ENCODE measurements at places on chromosomes 6 and 20.

DNA sequence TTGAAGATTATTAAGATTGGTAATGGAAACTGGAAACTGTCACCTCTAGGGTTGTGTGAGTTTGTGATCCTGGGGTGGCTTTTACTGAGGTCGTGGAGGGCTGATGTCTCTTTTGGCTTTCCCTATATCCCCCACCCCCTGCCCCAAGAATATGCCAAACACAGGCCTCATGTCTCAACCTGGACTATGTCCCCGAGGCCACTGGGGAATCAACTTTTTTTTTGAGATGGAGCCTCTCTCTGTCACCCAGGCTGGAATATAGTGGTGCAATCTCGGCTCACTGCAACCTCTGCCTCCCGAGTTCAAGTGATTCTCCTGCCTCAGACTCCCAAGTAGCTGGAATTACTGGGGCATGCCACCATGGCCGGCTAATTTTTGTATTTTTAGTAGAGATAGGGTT, 83.3 kb upstream of the RALGAPA2 start:
- H3K4me3 ChIP-seq: no peak overlapping the region
- H3K4me1 ChIP-seq: no peaks in the 10 kb centered on the region
- no peaks in the 10 kb centered on the region for H3K27me3 ChIP-seq
- H3K36me3 ChIP-seq: no peaks in the 10 kb centered on the region
- H3K27ac ChIP-seq: no peak overlapping the region

DNA sequence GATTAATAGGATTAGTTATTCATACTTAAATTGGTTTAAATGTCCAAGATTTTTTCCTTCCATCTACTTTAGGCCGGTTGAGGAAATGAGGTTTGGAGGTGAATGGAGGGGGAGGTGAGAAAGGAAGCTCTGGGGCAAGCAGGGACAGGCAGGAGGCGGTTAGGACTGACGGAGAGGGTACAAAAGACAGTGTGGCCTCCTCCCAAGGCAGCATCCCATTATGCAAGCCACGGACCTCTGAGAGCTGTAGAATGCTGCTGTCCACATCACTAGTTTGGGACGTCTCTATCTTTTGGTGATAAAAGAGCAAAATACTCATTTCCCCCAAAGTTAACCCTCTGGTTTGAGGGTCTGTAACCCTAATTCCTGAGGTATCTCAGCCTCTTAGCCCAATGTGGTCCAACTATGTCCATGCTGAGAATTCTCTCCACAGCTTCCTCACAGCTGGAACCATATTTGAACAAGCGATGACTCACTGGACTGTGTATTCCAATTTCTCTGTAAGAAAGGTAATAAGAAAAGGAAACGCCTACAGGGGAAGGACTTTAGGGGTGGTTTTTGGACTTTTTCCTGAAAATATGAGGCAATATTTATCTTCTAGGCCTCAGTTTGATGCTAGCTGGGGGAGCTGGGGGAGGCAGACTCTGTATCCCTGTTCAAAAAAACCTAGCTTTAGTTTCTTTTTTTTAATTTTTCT, 172.2 kb downstream of the TFAP2B start:
- DNase-seq: no peak
- H3K36me3 ChIP-seq: no peaks in the 10 kb centered on the region
- no peaks in the 10 kb centered on the region for H3K4me1 ChIP-seq
- no peaks in the 10 kb centered on the region for H3K27me3 ChIP-seq
- no peak overlapping the region for H3K27ac ChIP-seq
- H3K4me3 ChIP-seq: no peak overlapping the region

DNA sequence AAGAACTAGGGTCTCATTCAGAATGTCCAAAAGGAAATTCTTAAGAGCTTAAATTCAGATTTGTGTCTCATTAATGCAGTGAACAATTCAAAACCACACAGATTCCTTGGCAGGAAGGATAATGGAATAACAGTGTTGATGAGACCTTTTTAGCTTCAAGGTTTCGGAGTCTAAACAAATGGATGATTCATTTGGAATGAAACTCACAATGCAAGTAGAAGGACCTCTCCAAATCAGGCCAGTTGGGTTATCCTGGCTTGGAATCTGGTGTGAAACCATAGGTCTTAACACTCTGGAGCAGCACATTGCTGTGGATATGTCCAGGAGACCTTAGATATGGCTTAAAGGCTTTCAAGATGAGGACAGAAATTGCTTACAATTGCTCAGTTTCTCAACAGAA, 44.9 kb downstream of the KCTD20 start:
- no peaks in the 10 kb centered on the region for H3K4me1 ChIP-seq
- no peaks in the 10 kb centered on the region for H3K27me3 ChIP-seq
- H3K36me3 ChIP-seq: no peaks in the 10 kb centered on the region
- no peak for DNase-seq

- H3K36me3 ChIP-seq: no peaks in the 10 kb centered on the region
- H3K27me3 ChIP-seq: no peaks in the 10 kb centered on the region
- DNase-seq: no peak
Observed at GRCh38 chr6:168118935-168119334, 39.9 kb upstream of the FRMD1 start.

- H3K36me3 ChIP-seq: no peaks in the 10 kb centered on the region
- peak; percentile 30 for DNase-seq
- H3K4me3 ChIP-seq: peak overlapping the region; percentile 88
- H3K27ac ChIP-seq: peak overlapping the region; percentile 99
Observed at GRCh38 chr20:35952480-35953386, 1.6 kb downstream of the SCAND1 start.

DNA sequence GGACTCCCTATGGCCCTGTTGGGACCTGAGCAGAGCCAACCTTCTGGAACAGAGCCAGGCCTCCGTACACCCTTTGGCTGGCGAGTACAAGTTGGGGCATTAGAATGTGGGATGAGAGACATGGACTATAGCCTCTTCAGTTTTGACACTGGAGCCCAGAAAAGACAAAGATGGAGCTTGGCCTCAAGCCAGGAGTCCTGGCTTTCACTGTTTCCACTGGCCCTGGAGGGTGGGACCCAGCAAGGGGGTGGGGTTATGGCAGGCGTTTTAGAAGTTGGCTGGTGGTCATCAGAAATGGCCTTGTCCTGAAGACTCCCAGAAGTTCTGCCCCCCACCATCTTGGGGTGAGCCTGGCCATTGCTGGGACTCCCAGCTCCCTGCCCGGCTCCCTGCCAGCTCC, 21.8 kb downstream of the ITPR3 start:
- peaks cover 20% of the 10 kb centered on the region for H3K4me1 ChIP-seq
- H3K27ac ChIP-seq: no peak overlapping the region
- no peak for DNase-seq

DNA sequence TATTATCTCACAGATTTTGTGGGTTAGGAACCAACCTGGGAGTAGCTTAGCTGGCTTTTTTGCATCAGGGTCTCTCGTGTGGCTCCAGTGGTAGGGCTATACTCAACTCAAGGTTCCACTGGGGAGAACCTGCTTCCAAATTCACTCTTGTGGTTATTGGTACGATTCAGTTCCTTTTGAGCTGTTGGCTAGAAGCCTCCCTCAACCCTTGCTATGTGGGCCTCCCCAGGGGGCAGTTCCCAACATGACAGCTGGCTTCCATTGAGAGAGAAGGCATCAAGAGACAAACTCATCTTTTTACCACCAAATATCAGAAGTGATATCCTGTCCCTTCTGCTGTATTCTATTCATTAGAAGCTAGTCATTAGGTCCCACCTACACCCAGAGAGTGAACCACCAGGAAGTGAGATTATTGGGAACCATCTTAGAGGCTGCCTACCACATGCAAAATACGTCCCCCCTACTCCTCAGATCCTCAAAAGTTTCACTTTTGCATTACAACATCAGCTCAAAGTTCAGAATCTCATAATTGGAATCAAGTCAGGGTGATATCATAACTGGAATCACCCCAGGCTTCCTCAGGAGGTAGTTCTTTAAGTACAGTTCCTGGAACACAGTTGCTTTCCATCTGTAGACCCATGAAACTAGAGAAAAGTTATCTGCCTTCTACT, 30.9 kb downstream of the MKKS start:
- H3K36me3 ChIP-seq: no peaks in the 10 kb centered on the region
- H3K4me1 ChIP-seq: no peaks in the 10 kb centered on the region
- no peaks in the 10 kb centered on the region for H3K27me3 ChIP-seq
- H3K4me3 ChIP-seq: no peak overlapping the region
- no peak overlapping the region for H3K27ac ChIP-seq
- no peak for DNase-seq

DNA sequence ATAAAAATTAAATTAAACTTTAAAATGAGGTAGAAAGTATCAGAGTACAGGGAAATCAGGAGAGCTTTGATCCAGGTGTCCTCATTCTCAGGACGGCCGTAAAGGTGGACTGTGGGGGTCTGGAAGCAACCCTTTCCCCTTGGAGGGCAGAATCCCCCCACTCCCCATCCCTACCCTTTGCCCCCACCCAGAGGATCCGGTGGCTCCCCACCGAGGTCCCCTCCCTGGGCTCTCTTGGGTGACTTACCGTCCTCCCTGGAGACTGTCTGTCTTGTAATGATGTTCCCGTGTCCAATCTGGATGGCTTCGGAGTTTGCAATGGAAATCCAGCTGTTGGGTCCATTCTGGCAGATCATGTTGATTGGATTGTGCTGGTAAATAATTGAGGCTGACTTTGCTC, 7.3 kb downstream of the ZBP1 start:
- H3K27ac ChIP-seq: no peak overlapping the region
- H3K36me3 ChIP-seq: peaks cover 24% of the 10 kb centered on the region
- H3K4me3 ChIP-seq: no peak overlapping the region

DNA sequence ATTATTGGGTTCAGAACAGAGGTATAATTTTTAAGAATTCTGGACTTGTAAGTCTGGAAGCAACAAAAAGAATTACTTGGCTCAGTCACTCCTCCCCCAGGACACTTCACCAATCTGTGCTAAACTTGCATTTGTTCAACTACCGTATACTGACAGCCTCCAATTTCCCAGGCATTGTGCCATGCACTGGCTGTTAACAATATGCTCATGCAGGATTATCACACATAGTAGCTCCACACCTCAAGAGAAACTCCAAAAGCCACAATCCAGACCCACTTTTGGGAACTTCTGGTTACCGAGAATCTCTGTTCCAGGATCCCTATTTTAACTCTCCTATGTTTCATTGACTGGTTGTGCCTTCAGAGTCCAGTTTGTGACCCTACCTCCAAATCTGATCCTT, 7.7 kb downstream of the ADGRF1 start:
- no peaks in the 10 kb centered on the region for H3K4me1 ChIP-seq
- no peaks in the 10 kb centered on the region for H3K36me3 ChIP-seq
- H3K4me3 ChIP-seq: no peak overlapping the region
- no peaks in the 10 kb centered on the region for H3K27me3 ChIP-seq
- DNase-seq: no peak

- no peaks in the 10 kb centered on the region for H3K27me3 ChIP-seq
- no peak overlapping the region for H3K4me3 ChIP-seq
- no peaks in the 10 kb centered on the region for H3K4me1 ChIP-seq
- no peaks in the 10 kb centered on the region for H3K36me3 ChIP-seq
- H3K27ac ChIP-seq: no peak overlapping the region
Observed at GRCh38 chr6:35392773-35393672, 50.7 kb downstream of the PPARD start.

DNA sequence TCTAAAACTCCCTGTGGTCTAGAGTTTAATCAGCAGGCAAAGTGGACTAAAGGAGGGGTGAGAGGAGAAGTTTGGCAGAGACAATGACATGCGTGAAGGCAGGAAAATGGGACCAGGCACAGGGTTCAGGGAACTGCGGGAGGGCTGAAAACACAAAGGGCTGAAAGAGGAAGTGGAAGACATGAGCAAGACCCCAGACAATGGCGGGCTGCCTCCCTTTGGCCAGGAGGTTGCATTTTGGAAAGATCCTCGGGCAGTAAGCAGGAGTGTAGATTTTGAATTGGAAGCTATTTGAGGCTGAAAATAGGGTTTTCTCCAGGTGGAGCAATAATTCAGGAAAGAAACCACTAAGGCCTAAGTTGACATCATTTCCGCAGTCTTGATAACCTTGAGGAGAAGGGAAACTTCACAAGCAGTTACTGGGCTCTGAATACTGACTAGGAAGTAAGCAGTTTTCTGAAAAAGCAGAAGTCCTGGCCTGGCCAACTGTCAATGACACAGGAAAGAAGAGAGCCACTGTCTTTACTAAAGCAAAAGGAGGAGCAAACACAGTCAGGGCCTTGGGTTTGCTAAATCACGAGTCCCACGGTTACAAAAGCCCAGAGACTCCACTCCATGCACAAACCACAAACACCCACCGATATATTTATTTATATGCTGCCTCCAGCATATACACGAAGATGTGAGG, 3.4 kb downstream of the LY86 start:
- H3K27ac ChIP-seq: peak overlapping the region; percentile 67
- no peak for DNase-seq

- no peaks in the 10 kb centered on the region for H3K36me3 ChIP-seq
- H3K4me3 ChIP-seq: peak overlapping the region; percentile 66
- no peak overlapping the region for H3K27ac ChIP-seq
- peaks cover 16% of the 10 kb centered on the region for H3K27me3 ChIP-seq
- H3K4me1 ChIP-seq: no peaks in the 10 kb centered on the region
Observed at GRCh38 chr6:43454290-43454695, 1.1 kb downstream of the DLK2 start.

- H3K36me3 ChIP-seq: no peaks in the 10 kb centered on the region
- H3K27ac ChIP-seq: no peak overlapping the region
- no peak for DNase-seq
- peaks cover 34% of the 10 kb centered on the region for H3K27me3 ChIP-seq
Observed at GRCh38 chr20:58229198-58229798, 845 bp upstream of the ANKRD60 start.

GRCh38 chr20:49074521-49074920, 28.4 kb downstream of the CSE1L start:
- H3K27ac ChIP-seq: no peak overlapping the region
- peaks cover 24% of the 10 kb centered on the region for H3K36me3 ChIP-seq
- H3K4me1 ChIP-seq: no peaks in the 10 kb centered on the region
- H3K27me3 ChIP-seq: no peaks in the 10 kb centered on the region

- H3K4me3 ChIP-seq: no peak overlapping the region
- H3K36me3 ChIP-seq: no peaks in the 10 kb centered on the region
- H3K4me1 ChIP-seq: no peaks in the 10 kb centered on the region
- H3K27me3 ChIP-seq: no peaks in the 10 kb centered on the region
Observed at GRCh38 chr6:104286641-104287040, 573.1 kb downstream of the HACE1 start.

DNA sequence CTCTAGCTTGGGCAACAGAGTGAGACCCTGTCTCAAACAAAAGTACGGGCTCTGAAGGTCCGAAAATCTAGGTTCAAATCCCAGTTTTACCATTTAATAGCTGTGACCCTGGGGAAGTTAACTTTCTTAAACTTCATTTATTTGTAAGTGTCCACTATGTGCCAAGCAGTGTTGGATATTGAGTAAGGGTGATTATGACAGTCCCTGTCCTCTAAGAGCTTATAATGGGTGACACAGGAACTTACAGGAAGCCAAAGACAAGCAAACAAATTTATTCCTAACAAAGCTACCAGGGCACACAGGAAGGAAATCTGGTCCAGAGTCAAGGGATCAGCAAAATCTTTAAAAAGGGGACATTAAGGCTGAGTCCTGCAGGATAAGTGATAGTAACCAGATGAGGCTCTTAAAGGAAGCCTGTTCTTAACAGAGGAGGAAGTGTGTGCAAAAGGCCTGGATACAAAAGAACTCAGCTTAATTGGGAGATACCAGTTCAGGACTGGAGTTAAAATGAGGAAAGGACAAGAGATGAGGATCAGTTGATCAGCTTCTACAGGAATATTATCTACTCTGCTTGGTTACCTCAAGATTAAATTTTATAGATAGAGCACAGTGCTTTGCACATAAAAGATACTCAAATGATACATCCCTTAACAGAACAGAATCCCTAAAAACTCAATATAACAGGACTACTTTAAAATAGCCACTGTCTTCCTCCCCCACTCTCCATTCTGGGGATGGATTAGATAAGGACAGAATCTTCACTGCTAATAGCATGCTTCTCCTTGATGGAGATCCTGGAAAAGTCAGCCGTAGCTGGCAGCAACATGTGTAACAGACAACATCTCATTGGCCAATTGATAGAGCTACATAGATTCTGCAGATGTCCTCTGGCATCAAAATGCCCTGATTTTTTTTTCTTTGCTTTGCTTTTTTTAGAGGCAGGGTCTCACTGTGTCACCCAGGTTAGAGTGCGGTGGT, 6.1 kb downstream of the SNX3 start:
- H3K27me3 ChIP-seq: no peaks in the 10 kb centered on the region
- no peak overlapping the region for H3K27ac ChIP-seq
- DNase-seq: no peak
